CD4-positive, CD25-positive, alpha-beta regulatory T cell (primary cell): ENCODE measurements at places on chromosomes 7 and 10. TPM values are rescaled to one million over a fixed set of nuclear protein-coding genes. Genes with fewer than 3 reads are reported as not detected.

GRCh38 chr10:111785921-111786320, 397.6 kb downstream of the GPAM start:
- no peak overlapping the region for H3K4me3 ChIP-seq
- no peak for DNase-seq
- no peaks in the 10 kb centered on the region for H3K4me1 ChIP-seq
- H3K27ac ChIP-seq, result no peak overlapping the region
- H3K27me3 ChIP-seq, result no peaks in the 10 kb centered on the region
- no peaks in the 10 kb centered on the region for H3K36me3 ChIP-seq

PDE6C gene
- total RNA-seq, result not detected

GRCh38 chr7:41567731-41568114, 135.2 kb downstream of the INHBA start:
- no peak overlapping the region for H3K4me3 ChIP-seq
- H3K36me3 ChIP-seq, result no peaks in the 10 kb centered on the region
- no peak for DNase-seq
- H3K4me1 ChIP-seq, result no peaks in the 10 kb centered on the region

TNPO3 gene
- total RNA-seq, result 31.6 TPM

DNA sequence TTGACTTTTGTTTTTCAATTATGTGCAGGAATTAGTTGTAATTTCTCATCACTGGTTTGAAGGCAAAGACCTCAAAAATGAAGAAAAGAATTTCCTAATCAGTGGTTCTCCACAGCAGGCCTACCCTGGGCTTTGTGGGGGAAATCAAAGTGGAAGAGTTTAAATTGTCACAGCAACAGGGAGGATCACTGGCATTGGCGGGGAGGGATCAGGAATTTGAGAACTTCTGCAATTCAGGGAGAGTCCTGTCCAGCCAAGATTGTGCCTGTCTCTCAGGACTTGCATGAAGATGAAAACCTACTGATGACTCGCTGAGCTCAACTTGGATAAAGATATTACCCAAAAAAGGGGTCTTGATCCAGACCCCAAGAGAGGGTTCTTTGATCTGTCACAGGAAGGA, 70.1 kb downstream of the HACD1 start:
- DNase-seq, result no peak
- no peaks in the 10 kb centered on the region for H3K36me3 ChIP-seq
- no peak overlapping the region for H3K4me3 ChIP-seq
- no peak overlapping the region for H3K27ac ChIP-seq

IFIT1B gene
- total RNA-seq, result not detected

- H3K36me3 ChIP-seq, result no peaks in the 10 kb centered on the region
- no peaks in the 10 kb centered on the region for H3K4me1 ChIP-seq
- H3K4me3 ChIP-seq, result no peak overlapping the region
Observed at GRCh38 chr10:90813594-90814365, 44.1 kb downstream of the HTR7 start.

- H3K27ac ChIP-seq, result no peak overlapping the region
- no peaks in the 10 kb centered on the region for H3K27me3 ChIP-seq
- no peak for DNase-seq
- no peaks in the 10 kb centered on the region for H3K4me1 ChIP-seq
Observed at GRCh38 chr7:40356871-40357709, 222.3 kb downstream of the SUGCT start.

- peak overlapping the region; percentile 41 for H3K27ac ChIP-seq
- no peak overlapping the region for H3K4me3 ChIP-seq
- no peak for DNase-seq
Observed at GRCh38 chr10:119136084-119136483, 29.4 kb downstream of the SFXN4 start.

DNA sequence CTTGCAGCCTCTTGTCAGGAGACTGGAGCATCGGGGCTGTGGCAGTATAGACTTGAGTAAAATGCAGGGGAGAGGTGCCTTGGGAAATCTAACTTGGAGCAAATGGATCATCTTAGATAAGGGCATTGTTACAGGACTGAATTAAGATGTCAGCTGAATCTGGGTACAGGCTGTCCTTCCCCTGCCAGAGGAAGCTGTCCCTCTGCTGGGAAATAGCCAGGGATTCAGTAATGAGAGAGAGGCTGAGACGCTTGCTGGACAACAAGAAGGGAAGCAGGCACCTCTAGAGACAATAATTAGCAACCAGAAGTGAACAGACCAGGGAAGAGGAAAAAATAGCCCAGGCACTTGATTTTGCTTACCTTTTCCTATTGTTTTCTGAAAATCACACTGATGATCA, 20.7 kb upstream of the RAPGEF5 start:
- no peaks in the 10 kb centered on the region for H3K36me3 ChIP-seq
- H3K4me1 ChIP-seq, result no peaks in the 10 kb centered on the region
- H3K4me3 ChIP-seq, result no peak overlapping the region
- DNase-seq, result no peak
- no peaks in the 10 kb centered on the region for H3K27me3 ChIP-seq

GRCh38 chr10:105148921-105149320, 507.8 kb downstream of the SORCS3 start:
- H3K4me3 ChIP-seq, result no peak overlapping the region
- H3K4me1 ChIP-seq, result no peaks in the 10 kb centered on the region
- H3K27ac ChIP-seq, result no peak overlapping the region
- no peak for DNase-seq
- H3K27me3 ChIP-seq, result no peaks in the 10 kb centered on the region
- no peaks in the 10 kb centered on the region for H3K36me3 ChIP-seq

TMEM270 gene
- not detected for total RNA-seq

- no peaks in the 10 kb centered on the region for H3K27me3 ChIP-seq
- no peaks in the 10 kb centered on the region for H3K36me3 ChIP-seq
- H3K27ac ChIP-seq, result no peak overlapping the region
- no peak for DNase-seq
- H3K4me1 ChIP-seq, result no peaks in the 10 kb centered on the region
Observed at GRCh38 chr10:54880996-54881395, 80.0 kb upstream of the PCDH15 start.

- no peak overlapping the region for H3K4me3 ChIP-seq
- peaks cover 3% of the 10 kb centered on the region for H3K27me3 ChIP-seq
- DNase-seq, result no peak
- H3K4me1 ChIP-seq, result peaks cover 4% of the 10 kb centered on the region
Observed at GRCh38 chr7:128891110-128891941, 19.2 kb downstream of the KCP start.

GRCh38 chr7:27181795-27182275, 3.2 kb downstream of the HOXA11 start:
- peaks cover 42% of the 10 kb centered on the region for H3K27me3 ChIP-seq
- no peak overlapping the region for H3K27ac ChIP-seq
- peaks cover 37% of the 10 kb centered on the region for H3K4me1 ChIP-seq
- no peak overlapping the region for H3K4me3 ChIP-seq
- H3K36me3 ChIP-seq, result no peaks in the 10 kb centered on the region
- no peak for DNase-seq

DNA sequence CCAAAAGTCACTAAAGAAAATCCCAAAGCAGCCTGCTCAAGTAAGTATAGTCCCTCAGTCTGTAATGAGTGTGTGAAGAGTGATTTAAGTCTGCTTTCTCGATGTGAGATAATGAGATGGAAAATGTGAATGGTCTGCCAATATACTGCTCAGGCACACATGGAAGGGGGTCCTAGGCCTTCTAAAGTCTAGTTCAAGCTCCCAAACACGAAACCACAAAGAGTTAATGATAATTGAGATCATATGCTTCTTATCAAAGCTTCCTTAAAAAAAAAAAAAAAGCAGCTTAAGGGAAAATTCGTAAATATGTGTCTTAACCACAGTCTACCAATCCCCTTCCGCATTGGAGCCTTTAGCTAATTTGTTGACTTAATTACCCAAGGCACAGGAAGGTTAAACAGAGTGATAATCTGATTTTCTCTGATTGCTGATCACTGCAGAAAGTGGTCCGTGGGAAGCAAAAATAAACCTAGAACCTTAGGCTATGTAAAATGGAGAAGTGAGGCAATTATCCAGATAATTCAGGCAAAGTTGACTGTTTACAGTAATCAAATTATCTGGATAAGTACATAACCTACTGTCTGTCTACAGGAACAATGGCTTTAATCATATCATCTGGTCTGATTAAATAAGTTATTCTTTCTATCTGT, 172.9 kb downstream of the MBL2 start:
- no peaks in the 10 kb centered on the region for H3K36me3 ChIP-seq
- no peak overlapping the region for H3K27ac ChIP-seq
- no peak for DNase-seq

SMO gene
- total RNA-seq, result 0.12 TPM

UBE2D1 gene
- 11.5 TPM for total RNA-seq

DNA sequence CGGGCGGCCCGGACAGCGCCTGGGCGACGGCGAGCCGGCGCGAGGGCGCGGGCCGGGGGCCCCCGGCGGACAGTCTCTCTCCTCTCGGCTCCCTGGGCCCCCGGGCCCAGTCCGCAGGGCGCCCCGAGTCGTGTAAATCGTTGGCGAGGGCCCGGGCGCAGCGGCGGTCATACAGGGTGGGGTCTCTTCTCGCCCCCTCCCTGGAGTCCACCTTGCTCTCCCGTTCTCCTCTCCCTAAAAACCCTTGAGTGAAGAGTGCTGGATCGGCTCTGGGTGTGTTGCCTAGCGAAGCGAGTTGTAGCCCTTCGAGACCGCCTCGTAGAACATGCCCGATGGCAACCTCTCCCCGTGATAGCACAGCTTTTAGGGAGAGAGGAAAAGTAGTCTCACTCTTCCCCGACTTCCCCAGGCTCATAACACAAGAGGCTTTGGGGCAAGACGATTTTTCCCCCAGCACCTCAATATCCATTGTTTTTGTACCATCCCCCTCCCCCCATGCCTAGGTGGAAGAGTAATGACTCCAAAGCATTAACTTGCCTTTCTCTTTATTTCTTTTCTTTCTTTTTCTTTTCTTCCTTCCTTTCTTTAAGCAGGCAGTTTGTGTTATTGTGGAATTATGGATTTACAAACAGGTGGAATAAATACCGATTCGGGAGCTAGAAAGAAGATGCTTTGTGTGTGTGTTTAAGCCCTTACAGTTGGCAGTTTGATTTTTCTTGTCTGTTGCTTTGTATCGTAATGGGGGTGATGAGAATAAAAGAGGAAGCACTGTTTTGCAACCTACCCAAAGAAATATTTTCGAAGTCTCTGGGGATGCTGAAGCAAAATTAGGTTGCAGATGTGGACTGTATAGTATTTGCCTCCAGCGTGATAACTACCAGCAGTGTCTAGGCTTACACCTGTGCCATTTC, 822 bp downstream of the SHOC2 start:
- peaks cover 30% of the 10 kb centered on the region for H3K4me1 ChIP-seq
- DNase-seq, result peak; percentile 47
- no peaks in the 10 kb centered on the region for H3K36me3 ChIP-seq
- peak overlapping the region; percentile 91 for H3K4me3 ChIP-seq
- H3K27me3 ChIP-seq, result no peaks in the 10 kb centered on the region

GRID2IP gene
- 0.15 TPM for total RNA-seq

PHYHIPL gene
- total RNA-seq, result not detected

GRCh38 chr10:131644289-131644688, 256.5 kb upstream of the PPP2R2D start:
- H3K4me1 ChIP-seq, result no peaks in the 10 kb centered on the region
- no peaks in the 10 kb centered on the region for H3K36me3 ChIP-seq
- DNase-seq, result no peak
- no peak overlapping the region for H3K4me3 ChIP-seq
- H3K27ac ChIP-seq, result no peak overlapping the region

DNA sequence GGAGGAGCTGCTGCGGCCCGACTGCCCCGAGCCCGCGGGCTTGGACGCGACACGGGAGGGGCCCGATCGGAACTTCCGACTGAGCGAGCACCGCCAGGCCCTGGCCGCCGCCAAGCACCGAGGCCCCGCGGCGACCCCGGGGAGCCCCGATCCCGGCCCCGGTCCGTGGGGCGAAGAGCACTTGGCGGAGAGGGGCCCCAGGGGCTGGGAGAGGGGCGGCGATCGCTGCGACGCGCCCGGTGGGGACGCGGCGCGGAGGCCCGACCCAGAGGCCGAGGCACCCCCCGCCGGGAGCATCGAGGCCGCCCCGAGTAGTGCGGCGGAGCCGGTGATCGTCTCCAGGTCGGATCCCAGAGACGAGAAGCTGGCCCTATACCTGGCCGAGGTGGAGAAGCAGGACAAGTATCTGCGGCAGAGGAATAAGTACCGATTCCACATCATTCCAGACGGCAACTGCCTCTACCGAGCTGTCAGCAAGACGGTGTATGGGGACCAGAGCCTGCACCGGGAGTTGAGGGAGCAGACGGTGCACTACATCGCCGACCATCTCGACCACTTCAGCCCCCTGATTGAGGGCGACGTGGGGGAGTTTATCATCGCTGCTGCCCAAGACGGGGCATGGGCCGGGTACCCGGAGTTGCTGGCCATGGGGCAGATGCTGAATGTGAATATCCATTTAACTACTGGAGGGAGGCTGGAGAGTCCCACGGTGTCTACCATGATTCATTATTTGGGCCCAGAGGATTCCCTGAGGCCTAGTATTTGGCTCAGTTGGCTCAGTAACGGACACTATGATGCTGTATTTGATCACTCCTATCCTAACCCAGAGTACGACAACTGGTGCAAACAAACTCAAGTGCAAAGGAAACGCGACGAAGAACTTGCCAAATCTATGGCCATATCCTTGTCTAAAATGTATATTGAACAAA, 1.4 kb downstream of the OTUD1 start:
- no peaks in the 10 kb centered on the region for H3K27me3 ChIP-seq
- peak overlapping the region; percentile 95 for H3K4me3 ChIP-seq
- H3K36me3 ChIP-seq, result no peaks in the 10 kb centered on the region
- H3K4me1 ChIP-seq, result peaks cover 41% of the 10 kb centered on the region
- peak; percentile 35 for DNase-seq

- no peaks in the 10 kb centered on the region for H3K36me3 ChIP-seq
- H3K4me3 ChIP-seq, result no peak overlapping the region
- H3K4me1 ChIP-seq, result no peaks in the 10 kb centered on the region
- no peak overlapping the region for H3K27ac ChIP-seq
- H3K27me3 ChIP-seq, result no peaks in the 10 kb centered on the region
- no peak for DNase-seq
Observed at GRCh38 chr7:131899271-131900030, 343.0 kb upstream of the PODXL start.

PDZD7 gene
- total RNA-seq, result 3.5 TPM

GRCh38 chr7:132205509-132205908, 370.8 kb downstream of the PLXNA4 start:
- no peaks in the 10 kb centered on the region for H3K36me3 ChIP-seq
- no peak overlapping the region for H3K4me3 ChIP-seq
- H3K4me1 ChIP-seq, result no peaks in the 10 kb centered on the region
- H3K27me3 ChIP-seq, result no peaks in the 10 kb centered on the region
- no peak for DNase-seq

GDF2 gene
- not detected for total RNA-seq

- H3K27me3 ChIP-seq, result no peaks in the 10 kb centered on the region
- H3K27ac ChIP-seq, result no peak overlapping the region
- H3K36me3 ChIP-seq, result no peaks in the 10 kb centered on the region
- no peaks in the 10 kb centered on the region for H3K4me1 ChIP-seq
- no peak overlapping the region for H3K4me3 ChIP-seq
- DNase-seq, result no peak
Observed at GRCh38 chr10:113099431-113100183, 149.6 kb downstream of the TCF7L2 start.

GRCh38 chr7:40303996-40304395, 169.2 kb downstream of the SUGCT start:
- H3K4me1 ChIP-seq, result no peaks in the 10 kb centered on the region
- H3K27me3 ChIP-seq, result no peaks in the 10 kb centered on the region
- H3K4me3 ChIP-seq, result no peak overlapping the region
- no peak overlapping the region for H3K27ac ChIP-seq
- H3K36me3 ChIP-seq, result no peaks in the 10 kb centered on the region

GRCh38 chr10:5291501-5292195, 73.1 kb upstream of the UCN3 start:
- no peaks in the 10 kb centered on the region for H3K36me3 ChIP-seq
- peak overlapping the region; percentile 85 for H3K4me3 ChIP-seq
- H3K27ac ChIP-seq, result peak overlapping the region; percentile 90
- DNase-seq, result peak; percentile 66
- H3K4me1 ChIP-seq, result peaks cover 64% of the 10 kb centered on the region

OR2A1 gene
- not detected for total RNA-seq

TRPV6 gene
- not detected for total RNA-seq

- no peaks in the 10 kb centered on the region for H3K4me1 ChIP-seq
- no peak overlapping the region for H3K4me3 ChIP-seq
- DNase-seq, result no peak
- no peaks in the 10 kb centered on the region for H3K36me3 ChIP-seq
Observed at GRCh38 chr10:132112611-132113010, 46.9 kb downstream of the JAKMIP3 start.
